ENCODE measurements at places on chromosomes 11 and 22.

DNA sequence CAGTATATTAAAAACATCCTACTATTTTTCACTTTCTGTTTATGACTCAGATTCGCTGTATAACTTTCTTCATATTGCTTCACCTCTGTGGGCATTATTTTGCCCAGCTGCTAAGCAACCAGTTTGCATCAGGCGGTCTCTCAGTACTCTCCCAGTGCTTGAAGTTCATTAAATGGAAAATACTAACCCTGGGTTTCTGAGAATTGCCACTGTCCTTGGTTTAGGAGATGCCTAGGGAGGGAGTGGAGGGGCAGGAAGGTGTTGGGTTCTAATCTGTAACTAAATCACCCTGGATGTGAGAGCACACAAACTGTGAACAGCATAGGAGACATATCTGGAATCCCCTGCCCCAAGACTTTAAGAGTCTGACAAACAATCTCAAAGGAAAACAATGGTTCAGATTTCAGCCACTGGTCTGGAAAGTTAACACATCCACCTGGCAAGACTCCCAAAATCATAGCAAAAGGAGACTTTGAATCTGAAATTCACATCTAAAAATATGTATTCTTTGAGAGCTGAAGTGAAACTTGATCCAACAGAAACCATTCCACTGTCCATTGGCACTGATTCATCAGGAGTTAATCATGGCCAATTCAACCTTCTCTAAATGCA is 540.0 kb downstream of the SOX6 start:
- no peak for DNase-seq

- no peak for DNase-seq
Measured at GRCh38 chr11:44467931-44468330, 97.5 kb upstream of the CD82 start.

DNA sequence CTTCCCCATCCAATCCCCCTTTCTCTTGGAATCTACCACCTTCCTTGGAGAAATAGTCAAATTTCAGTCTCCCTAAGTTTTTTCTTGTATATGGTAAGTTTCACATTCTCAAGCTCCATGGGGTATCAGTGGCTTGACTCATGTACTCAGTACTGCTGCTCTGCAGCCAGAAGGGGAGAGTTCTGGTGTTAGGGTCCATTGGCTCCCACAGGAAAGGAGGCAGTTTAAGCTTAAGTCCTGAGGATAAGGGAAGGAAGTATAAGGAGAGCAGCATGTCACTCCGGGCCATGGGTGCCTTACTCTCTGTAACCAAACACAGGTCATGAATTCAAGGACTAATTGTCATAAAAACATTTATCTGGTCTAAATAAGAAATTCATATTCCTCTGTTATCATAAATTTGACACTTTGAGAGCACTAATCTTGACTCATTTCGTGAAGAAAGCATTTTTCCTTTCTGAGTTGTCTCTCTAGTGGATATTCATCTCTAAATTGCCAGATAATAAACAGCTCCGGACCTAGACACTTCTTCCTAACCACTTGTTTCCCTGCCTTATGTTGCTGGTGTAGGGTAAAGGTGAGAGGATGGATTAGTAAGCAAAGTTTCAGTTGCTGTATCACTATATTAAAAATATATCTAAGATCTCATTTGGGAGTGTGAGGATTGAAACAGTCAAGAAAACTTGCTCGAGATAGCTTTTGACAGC is 20.1 kb upstream of the SORL1 start:
- DNase-seq: no peak

DNA sequence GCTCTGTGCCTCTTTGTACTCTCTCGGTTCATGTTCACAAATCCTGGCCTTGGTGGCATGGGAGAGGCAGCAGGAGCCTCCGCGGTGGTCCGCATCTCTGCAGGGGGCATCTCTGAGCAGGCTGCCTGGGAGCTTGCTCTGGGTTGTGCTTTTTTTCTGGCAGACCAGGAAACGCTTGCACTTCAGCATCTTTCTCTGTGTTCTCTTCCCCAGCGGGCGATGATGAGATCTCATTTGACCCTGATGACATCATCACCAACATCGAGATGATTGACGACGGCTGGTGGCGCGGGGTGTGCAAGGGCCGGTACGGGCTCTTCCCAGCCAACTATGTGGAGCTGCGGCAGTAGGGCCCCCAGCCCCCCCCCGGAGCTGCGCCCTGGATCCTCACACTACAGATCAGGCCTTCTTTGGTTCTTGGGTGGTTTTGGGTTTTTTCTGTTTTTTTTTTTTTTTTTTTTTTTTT is 36.5 kb downstream of the CTTN start:
- no peak for DNase-seq

- peak; percentile 78 for DNase-seq
Measured at GRCh38 chr11:34654483-34655334, 33.8 kb downstream of the EHF start.

DNA sequence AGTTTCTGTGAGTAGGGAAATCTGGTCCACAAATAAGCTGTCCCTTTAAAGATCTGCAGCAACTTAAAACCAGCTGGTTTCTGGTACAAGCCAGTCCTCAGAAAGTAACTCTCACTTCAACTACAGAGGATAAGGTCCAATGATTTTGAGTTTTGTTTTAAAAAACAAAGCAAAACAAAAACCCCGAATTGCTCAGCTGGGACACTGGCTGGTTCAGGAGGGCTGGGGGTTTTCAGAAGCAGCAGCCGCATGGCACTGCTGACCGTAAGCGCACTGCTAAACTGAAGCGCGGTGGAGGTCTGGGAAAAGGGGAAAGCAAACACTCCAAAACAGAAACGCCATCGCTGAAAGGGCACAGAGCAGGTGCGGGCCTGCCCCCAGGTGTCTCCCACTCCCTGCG is 59.7 kb downstream of the MICAL3 start:
- DNase-seq: no peak

DNA sequence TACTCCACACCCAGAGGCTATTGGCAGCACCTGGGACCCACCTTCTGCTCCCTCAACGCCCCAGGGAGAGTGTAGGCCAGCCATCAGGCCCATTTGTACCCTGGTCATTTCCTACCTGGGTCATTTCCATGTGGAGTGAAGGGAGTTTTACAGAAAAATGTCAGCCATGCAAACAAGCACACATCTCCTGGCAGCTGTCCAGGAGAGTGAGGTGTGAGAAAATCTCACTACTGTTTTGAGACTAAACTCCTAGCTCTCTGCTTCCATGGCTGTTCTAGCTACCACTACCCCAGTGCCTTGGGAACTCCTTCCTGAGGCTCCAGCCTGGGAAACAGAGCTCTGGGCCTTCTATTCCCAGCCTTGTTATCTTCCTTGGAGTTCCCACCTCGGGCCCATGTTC is 2.8 kb upstream of the TMPRSS13 start:
- no peak for DNase-seq

Measured in globus pallidus (tissue), 1 donor.